IMR-90 (cell line): ENCODE measurements at places on chromosomes 4 and X.

DNA sequence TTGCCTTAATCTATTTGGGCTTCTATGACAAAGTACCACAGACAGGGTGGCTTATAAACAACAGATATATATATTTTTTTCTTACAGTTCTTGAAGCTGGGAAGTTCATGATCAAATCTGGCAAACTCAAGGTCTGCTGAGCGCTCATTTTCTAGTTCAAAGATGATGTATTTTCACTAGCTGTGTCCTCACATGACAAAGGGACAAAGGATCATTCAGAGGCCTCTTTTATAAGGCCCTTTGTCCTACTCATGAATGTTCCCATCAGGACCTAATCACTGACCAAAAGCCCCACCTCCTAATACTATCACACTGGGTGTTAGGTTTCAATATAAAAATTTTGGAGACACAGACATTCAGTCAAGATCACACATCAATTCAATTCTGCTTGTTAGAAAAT, 2025.2 kb downstream of the PCDH7 start:
- no peaks in the 10 kb centered on the region for H3K4me1 ChIP-seq
- H3K4me3 ChIP-seq: no peak overlapping the region
- no peaks in the 10 kb centered on the region for H3K36me3 ChIP-seq
- no peaks in the 10 kb centered on the region for H3K27me3 ChIP-seq
- H3K27ac ChIP-seq: no peak overlapping the region
- no peak for DNase-seq

DNA sequence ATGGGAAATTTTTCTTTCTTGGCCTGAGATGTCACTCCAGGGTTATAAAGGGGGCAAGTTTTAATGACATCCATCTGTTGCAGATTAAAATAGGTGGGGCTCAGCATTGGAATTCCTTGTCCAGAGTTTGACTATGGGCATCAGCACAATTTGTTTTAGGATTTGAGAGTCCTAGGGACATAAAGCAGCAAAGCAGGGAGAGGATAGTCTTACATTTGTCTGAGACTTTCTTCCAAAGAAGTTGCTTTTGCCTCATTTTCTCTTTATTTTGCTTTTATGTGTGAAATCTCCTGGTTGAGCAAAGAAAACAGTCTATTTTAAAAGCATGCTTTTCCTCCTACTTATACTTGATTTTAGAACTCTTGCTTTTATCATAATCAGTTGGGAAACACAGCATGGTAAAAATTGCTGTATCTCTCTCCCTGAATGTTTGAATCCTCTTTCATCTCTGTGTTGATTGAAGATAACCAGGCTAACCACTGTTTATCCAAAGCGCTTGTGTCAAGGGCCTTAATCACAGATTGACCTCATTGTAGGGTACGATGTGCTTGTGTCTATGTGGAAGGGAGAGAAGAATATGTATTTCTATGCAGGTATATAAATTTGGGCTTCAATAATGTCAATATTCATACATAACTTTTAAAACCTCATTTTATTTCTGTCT, 121.5 kb downstream of the ANK2 start:
- DNase-seq: no peak
- H3K4me3 ChIP-seq: no peak overlapping the region
- H3K27ac ChIP-seq: no peak overlapping the region
- H3K27me3 ChIP-seq: no peaks in the 10 kb centered on the region
- no peaks in the 10 kb centered on the region for H3K36me3 ChIP-seq
- no peaks in the 10 kb centered on the region for H3K4me1 ChIP-seq

GRCh38 chrX:15269618-15270521, at the start of gene ASB9:
Gene ASB9, minus strand, starts transcription at chrX:15270083. Its CDS starts 209 bp downstream, at chrX:15269874.
- H3K27ac ChIP-seq: no peak within 1 kb of the TSS
- DNase-seq: peak; percentile 34
- no peaks in the 10 kb centered on the region for H3K27me3 ChIP-seq

DNA sequence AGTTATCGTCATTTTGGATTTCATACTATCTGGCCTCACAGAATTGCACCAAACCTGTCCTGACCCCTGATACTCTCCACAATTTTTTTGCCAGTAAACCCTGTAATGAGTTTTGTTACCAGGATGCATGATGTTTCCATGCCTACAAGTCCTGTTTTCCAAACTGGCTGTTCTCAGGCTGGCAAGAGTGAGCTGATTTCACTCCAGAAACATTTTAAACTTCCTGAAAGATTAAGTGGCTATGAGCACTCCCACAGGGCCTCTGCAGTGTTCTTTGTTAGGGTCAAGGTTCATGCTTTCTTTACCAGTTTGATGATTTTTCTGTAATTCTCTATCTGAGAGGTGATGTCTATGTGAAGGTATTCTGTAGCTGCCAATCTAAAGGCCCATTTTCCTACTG, 31.7 kb upstream of the PDLIM3 start:
- H3K4me1 ChIP-seq: peaks cover 10% of the 10 kb centered on the region
- peak; percentile 82 for DNase-seq
- peak overlapping the region; percentile 77; the same call in 1 of the 2 replicates for H3K27ac ChIP-seq

DNA sequence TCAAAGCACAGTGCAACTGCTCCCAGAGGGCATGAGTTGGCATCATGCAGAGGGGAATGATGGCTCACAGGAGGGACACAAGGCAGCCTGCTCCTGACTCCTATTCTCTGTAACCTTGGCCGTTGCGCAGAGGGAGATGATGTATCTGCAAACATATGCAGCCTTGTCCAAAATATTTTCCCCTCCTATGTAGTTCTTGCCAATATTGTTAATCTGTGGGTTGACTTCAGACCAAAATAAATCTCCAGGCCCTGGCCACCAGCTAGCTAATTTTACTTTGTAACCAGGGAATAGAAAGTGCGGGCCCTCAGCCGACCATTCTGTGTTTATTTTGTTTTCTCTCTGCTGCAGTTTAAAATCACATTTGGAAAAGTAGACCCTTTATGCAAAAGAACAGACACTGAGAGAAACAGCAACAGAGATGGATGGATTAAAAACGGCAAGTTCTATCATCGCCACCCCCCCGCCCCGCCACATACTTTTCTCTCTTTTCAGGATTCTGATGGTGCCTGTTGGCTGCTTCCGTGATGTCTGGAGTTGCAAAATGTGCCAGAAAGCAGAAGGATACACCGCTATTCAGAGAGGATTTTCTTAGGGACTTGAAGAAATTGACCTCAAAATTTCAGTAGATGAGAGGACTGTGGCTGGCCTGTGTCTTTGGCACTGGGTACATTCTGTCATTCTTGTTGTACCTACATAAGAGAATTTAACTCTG, 185.3 kb upstream of the BCOR start:
- H3K27ac ChIP-seq: no peak overlapping the region
- no peaks in the 10 kb centered on the region for H3K36me3 ChIP-seq
- H3K4me1 ChIP-seq: no peaks in the 10 kb centered on the region; the same call in 1 of the 2 replicates
- peaks cover 2% of the 10 kb centered on the region; the same call in 1 of the 2 replicates for H3K27me3 ChIP-seq
- DNase-seq: peak; percentile 6
- H3K4me3 ChIP-seq: no peak overlapping the region

DNA sequence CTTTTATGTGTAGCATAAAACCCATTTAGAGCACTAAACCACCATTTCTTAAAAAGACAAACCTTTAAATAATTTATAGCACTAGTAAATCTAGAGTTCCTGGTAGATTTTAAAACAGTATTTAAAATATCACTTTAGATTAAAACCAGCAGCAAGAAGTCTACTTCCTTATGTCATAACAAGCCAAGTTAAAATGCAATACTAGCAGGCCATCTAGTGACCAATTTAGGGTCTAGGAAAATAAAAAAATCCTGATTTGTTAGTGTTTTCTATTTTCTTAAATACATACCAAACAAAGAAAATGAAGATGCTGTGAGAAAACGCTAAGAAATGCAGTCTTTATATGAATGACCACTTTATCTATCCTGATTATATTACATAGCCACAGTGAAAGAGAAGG, 53.9 kb downstream of the PAPSS1 start:
- peaks cover 2% of the 10 kb centered on the region; the same call in 1 of the 2 replicates for H3K4me1 ChIP-seq
- H3K36me3 ChIP-seq: no peaks in the 10 kb centered on the region
- H3K27ac ChIP-seq: no peak overlapping the region
- H3K4me3 ChIP-seq: no peak overlapping the region

DNA sequence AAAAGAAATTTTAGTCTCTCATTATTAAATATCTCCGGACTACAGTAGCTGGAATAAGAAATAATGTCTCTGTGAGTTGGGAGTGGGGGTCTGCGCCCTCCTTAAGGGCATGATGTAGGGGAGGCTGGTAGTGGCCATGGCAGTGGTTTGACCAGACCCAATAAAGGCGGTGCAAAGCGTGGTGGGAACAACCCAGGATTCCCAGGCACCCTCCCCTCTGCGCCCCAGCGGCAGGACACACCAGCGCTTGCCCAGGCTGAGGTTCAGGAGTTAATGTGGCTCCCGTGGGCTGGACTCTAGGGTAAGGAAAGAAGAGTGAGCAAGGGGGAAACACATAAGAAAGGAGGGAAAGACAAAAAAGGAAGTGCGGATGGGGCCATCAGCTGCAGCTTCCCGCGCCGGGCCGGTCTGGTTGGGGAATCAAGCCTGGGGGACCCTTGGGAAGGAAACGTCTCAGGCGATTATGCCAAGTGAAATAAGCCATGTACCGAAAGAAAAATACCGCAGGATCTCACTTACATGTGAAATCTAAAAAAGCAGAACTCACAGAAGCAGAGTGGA, 157.5 kb upstream of the SMIM31 start:
- H3K36me3 ChIP-seq: no peaks in the 10 kb centered on the region
- DNase-seq: no peak
- no peaks in the 10 kb centered on the region for H3K4me1 ChIP-seq
- no peak overlapping the region for H3K4me3 ChIP-seq

- no peak for DNase-seq
- H3K27ac ChIP-seq: no peak overlapping the region
- peaks cover 56% of the 10 kb centered on the region for H3K36me3 ChIP-seq
- no peaks in the 10 kb centered on the region for H3K27me3 ChIP-seq
- no peaks in the 10 kb centered on the region for H3K4me1 ChIP-seq
These were observed 46.0 kb downstream of the PCGF3 start for GRCh38 chr4:751676-752075.

DNA sequence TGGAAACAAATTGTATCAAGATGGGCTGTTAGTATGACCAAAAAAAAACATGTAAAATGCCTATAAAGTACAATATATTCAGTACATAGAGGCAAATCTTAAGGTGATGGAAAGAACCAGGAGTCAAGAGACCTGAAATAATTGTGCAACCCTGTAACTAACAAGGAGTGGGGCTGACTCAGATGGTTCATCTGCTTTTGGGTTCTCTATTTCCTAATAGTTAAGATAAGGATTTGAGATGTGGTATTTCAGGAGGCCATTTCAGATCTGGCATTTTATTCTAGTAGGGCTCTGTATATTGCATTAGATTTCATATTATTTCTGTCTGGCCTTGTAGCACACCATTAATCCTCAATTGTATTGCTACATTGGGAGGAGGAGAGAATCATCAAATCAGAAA, 268.4 kb downstream of the HS3ST1 start:
- DNase-seq: no peak
- H3K4me1 ChIP-seq: no peaks in the 10 kb centered on the region
- H3K27me3 ChIP-seq: no peaks in the 10 kb centered on the region
- no peak overlapping the region for H3K4me3 ChIP-seq
- no peak overlapping the region for H3K27ac ChIP-seq

DNA sequence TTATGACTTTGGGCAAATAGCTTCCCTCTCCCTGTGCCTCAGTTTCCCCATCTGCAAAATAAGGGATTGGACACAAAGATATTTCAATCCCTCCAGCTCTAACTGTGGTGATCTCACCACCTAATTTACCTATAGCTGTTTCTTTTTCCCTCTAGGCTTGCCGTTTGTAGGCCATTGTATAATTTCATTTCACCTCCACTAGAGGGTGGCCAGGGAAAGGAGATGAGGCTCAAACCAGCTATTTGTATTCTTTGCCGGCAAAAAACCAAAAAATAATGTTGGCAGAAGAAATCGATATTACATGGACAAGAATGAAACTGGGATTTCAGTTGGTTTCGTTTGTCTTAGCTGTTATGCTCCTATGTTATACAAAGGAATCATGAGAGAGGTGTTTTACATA, 36.1 kb upstream of the DOCK11 start:
- no peak overlapping the region for H3K4me3 ChIP-seq
- H3K36me3 ChIP-seq: no peaks in the 10 kb centered on the region
- DNase-seq: peak; percentile 47

DNA sequence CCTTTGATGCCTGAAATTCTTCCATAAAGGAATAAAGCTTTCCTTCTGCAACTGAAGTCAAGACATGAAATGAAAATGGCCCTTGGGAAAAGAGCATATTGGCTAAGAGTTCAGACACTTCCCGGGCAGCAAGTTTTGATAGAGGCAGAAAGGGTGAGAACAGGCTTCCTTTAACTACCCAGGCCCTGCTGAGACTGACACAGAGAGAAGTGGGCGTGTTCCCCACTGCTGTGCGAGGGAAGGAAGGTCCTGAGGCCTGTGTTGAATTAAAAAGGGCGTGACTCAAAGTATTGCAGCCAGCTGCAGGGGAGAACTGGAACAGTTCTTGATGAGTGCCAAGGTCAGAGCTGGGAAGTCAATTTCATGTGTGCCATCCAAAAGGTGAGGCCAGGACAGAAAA, 33.9 kb upstream of the ADGRG2 start:
- DNase-seq: no peak
- no peak overlapping the region for H3K4me3 ChIP-seq
- H3K27me3 ChIP-seq: no peaks in the 10 kb centered on the region
- H3K27ac ChIP-seq: no peak overlapping the region

DNA sequence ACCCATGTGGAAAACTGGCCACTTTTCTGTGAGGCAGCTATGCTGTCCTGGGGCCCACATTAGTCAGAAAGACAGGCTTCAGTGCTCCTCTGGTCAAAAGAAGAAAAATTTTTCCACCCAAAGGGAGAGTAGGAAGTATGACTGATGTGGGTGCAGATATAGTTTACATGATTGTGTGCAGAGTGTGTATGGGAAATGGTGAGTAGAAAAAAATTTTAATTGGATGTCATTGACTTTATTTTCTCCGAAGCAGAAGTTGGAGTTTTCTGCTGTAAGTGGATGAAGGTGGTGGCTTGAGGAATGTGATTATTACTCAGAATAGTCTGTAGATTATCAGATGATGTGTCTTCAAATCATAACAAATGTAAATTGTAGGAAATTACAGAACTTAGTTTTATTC, 241.5 kb upstream of the IGFBP7 start:
- H3K36me3 ChIP-seq: no peaks in the 10 kb centered on the region
- H3K27me3 ChIP-seq: no peaks in the 10 kb centered on the region
- no peak overlapping the region for H3K27ac ChIP-seq
- no peak overlapping the region for H3K4me3 ChIP-seq

- H3K27me3 ChIP-seq: no peaks in the 10 kb centered on the region
- H3K4me3 ChIP-seq: no peak overlapping the region
- no peaks in the 10 kb centered on the region for H3K36me3 ChIP-seq
- H3K4me1 ChIP-seq: no peaks in the 10 kb centered on the region
- no peak overlapping the region for H3K27ac ChIP-seq
These were observed 309.5 kb upstream of the FMR1 start for GRCh38 chrX:147602176-147602696.

DNA sequence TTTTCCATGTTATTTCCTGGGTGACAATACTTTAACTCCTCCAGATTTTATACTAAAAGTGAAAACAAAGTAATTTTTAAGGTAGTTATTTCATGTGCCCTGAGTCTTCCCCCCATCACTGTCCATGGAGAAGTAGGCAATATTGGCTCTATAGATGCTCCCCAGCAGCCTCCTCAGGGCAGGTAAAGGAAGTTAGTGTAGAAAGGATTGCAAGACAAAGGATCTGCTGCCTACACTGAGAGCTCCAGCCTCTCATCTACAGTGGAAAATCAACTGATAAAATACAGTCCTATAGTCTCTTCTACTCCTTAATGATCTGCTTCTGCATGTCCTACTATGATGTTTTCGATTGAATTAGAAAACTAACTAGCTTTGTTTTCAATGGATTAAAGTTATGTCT, 8.5 kb downstream of the POU3F4 start:
- no peaks in the 10 kb centered on the region for H3K36me3 ChIP-seq
- no peak overlapping the region for H3K4me3 ChIP-seq
- H3K4me1 ChIP-seq: no peaks in the 10 kb centered on the region
- no peak for DNase-seq
- no peaks in the 10 kb centered on the region; the same call in 1 of the 2 replicates for H3K27me3 ChIP-seq
- H3K27ac ChIP-seq: no peak overlapping the region

GRCh38 chrX:109596015-109596414, 29.0 kb downstream of the KCNE5 start:
- peaks cover 9% of the 10 kb centered on the region for H3K27me3 ChIP-seq
- DNase-seq: no peak
- no peak overlapping the region for H3K27ac ChIP-seq
